HEK293T (cell line): ENCODE measurements at places on chromosomes 1 and 21.

- no peak for DNase-seq
Measured at GRCh38 chr1:43632135-43632670, 17.7 kb upstream of the KDM4A start.

- no peak for DNase-seq
Measured at GRCh38 chr1:216430744-216431143, 7.5 kb upstream of the USH2A start.

GRCh38 chr1:29055160-29055559 is 68.5 kb downstream of the TMEM200B start:
- no peak for DNase-seq

- no peak for DNase-seq
Measured at GRCh38 chr1:226711976-226712741, 26.9 kb downstream of the ITPKB start.

- DNase-seq = peak; percentile 22
Measured at GRCh38 chr1:107767156-107767582, 197.8 kb downstream of the VAV3 start.

DNA sequence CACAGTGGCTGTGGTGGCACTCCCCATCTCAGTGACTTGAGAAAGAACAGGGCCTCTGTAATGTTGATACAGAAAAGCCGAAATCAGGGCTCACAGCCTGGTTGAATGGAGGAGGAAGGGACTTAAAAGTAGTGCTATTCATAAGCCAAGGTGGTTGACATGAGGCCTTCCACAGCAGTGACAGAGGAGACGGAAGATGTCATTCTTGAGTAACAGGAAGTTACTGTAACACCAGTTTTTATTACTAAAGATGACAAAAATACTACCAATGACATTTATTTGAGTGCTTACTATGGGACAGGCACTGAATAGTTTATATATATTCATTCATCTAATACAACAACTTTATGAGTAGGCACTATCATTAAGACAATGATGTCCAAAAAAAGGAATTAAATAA is 52.8 kb upstream of the GNG12 start:
- DNase-seq = no peak

- no peak for DNase-seq
Measured at GRCh38 chr1:4699376-4700301, 45.2 kb downstream of the AJAP1 start.

DNA sequence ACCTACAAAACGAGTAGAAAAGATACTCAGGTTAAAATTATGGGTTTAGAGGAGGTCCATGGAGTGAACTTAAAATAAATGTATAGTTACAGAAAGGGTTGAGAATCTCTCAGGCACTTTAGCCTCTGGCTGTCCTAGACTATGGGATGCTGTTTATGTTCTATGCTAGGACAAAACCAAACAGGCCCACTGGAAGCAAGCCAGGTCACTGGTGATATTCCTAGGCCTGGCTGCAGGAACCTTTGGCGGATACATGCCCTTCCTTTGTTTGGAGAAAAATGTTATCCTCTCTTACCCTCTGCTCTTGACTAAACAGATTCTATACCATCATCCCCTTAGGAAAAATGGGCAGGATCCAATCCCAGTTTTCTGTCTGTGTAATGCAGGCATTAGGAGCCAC is 90.7 kb upstream of the DUSP10 start:
- no peak for DNase-seq

GRCh38 chr1:70486676-70487458 is 75.8 kb downstream of the CTH start:
- DNase-seq = no peak

GRCh38 chr1:27348861-27349783 is 7.3 kb downstream of the SYTL1 start:
- peak; percentile 77 for DNase-seq

- DNase-seq = peak; percentile 33
Measured at GRCh38 chr1:19439464-19440171, 45.7 kb downstream of the CAPZB start.

DNA sequence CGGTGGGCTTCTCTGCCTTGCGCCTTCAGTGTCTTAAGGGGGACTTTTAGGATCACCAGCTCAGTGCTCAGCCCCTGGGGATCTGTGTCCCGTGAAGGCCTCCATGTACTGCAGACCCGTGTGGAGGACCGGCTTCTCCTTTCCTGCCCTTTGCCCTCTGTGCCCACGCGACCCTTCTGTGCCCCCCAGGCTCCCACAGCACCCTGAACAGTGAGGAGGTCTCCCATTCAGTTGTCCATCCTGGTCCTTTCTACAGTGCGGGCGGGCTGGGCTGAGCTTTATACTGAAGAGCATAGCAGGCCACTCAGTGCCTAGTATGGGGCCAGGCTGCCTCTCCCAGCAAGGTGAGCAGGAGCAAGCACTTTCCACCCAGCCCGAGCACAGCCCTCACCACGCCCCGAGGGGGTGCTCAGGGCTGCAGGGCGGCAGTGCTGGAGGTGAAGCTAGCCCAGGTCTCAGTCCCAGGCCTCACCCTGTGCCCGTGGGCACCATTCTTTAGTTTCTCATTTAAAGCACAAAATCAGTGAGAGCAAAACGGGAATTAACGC is 7.6 kb upstream of the TFF1 start:
- no peak for DNase-seq

DNA sequence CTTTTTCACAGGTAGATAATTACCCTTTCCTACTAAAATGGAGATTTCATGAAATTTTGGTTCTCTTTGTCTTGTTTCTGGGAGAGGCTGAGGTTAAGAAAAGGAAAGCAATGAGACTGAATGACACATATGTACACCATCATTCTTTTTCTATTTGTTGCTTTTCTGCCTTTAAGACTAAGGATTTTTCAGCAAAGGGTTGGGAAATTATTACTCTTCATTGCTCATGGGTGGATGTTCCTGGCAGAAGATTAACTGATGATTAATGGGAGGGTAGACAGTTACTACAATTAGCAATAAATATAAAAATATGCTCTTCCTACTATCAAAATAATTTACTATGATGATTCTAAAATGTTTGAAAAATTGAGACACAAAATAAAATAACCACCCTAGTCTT is 316.5 kb upstream of the USP24 start:
- DNase-seq = no peak

GRCh38 chr1:32925403-32926162 is 24.4 kb upstream of the TMEM54 start:
- DNase-seq = no peak

DNA sequence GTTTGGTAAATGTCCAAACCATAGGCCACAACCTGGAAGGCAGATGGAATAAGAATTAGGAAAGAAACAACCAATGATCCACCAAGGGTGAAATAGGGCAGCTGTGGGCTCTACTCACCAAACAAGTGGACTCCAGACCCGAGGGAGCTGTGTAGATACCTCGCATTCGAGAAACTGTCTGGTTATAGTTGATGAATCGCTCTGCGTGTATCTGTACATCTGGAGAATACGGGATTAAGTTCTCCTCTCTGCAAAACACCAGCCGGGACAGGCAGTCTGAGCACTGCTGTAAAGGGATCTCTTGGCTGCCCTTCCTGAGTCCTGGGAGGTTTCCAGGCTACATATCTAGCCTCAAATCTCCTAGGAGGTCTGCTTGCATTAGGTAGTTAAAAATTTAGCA is 9.4 kb upstream of the UBR4 start:
- DNase-seq = no peak

DNA sequence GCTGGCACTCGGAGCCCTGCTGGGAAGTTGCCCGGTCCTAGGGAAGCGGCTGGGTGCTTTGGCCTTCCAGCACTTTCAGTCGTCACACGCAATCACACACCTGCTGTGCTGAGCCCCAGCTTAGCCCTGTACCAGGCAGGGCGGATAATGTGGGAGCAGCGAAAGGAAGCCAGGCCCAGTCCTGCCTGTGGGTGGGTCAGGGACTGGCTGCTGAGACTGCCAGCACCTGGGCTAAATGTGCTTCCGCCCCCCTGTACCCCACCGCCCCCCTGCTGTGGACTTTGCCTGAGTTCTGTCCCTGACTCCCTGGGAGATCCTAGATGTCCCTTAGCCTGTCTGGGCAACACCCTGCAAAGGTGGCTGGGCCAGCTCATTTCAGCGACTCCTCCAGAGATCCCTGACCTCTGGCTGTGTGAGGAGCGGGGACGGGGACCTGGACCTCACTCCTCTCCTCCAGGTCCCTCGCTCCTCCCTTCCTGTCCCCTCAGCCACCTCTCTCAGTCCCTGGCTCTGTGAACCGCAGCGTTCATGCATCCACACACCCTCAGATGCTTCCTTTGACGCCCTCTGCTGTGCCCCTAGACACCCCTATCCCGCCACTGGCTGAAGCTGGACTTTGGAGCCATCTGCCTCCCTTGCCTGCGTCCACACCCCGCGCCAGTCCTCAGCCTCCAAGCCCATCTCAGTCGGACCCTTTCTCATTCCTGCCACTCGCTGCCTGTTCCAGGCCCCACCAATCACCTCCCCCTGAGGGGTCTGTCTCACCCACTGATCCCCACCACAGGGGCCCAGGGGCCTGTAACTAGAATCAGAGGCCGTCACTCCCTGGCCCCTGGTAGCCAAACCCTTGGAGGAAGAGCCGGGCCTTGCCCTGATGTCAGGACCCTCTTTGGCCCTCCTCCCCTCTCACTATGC is 1.4 kb downstream of the MMEL1 start:
- no peak for DNase-seq

GRCh38 chr1:117001254-117001927 is at the start of gene CD101:
CD101 (plus strand) TSS chr1:117001760; CDS start chr1:117001818, 58 bp downstream.
- DNase-seq = no peak

DNA sequence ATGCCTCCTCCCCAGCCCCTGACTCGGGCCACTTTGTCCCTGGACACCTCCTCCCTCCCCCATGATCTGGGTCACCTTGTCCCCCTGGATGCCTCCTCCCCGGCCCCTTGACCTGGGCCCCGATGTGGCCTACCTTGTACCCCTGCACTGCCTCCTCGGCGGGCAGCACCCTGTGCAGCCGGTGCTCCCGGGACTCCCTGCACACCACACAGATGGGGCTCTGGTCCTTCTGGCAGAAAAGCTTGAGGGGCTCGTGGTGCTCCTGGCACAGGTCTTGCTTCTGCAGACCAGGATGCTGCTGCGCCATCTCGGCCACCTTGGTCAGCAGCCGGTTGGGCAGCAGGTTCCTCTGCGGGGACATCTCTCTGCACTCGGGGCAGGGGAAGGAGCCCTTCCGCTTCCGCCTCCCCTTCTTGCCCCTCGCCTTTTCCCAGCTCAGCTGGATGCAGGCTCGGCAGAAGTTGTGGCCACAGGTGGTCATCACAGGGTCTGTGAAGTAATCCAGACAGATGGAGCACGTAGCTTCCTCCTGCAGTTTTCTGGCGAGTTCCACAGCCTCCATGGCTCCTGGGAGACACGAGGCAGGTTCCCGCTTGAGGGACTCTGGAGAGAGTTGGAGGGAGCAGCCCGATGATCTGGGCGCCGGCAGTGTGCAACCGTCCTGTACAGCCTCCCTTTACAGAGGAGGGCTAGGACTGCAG is 2.0 kb downstream of the TRIM17 start:
- no peak for DNase-seq

DNA sequence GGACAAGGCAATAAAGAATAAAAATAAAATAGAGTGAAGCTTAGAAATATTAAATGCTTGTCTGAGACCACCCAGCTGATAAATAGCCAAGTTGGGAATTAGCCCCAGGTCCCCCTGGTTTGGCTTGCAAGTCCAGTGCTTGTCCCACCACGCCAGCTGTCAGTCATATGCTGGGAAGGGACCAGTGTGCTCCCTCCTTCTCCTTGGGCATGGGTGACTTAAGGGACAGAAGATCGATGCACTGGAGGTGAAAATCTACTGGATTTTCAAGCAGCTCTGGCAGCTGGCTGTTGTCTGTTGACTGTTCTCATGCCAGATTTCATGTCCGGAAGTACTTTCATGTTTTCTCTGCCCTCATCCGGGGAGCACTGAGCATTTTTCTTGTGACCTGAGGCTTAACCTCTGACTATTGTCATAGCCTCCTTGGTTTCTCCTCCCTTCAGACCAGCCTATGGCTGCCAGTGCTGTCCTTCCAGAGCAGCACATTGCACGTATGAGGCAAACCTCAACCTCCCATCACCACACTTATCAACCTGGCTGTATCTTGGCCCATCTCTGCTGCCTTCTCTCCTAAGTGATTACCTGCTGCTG is 12.4 kb downstream of the LMOD1 start:
- no peak for DNase-seq

- DNase-seq = no peak
Measured at GRCh38 chr1:98962156-98962555, 42.5 kb downstream of the PLPPR5 start.

DNA sequence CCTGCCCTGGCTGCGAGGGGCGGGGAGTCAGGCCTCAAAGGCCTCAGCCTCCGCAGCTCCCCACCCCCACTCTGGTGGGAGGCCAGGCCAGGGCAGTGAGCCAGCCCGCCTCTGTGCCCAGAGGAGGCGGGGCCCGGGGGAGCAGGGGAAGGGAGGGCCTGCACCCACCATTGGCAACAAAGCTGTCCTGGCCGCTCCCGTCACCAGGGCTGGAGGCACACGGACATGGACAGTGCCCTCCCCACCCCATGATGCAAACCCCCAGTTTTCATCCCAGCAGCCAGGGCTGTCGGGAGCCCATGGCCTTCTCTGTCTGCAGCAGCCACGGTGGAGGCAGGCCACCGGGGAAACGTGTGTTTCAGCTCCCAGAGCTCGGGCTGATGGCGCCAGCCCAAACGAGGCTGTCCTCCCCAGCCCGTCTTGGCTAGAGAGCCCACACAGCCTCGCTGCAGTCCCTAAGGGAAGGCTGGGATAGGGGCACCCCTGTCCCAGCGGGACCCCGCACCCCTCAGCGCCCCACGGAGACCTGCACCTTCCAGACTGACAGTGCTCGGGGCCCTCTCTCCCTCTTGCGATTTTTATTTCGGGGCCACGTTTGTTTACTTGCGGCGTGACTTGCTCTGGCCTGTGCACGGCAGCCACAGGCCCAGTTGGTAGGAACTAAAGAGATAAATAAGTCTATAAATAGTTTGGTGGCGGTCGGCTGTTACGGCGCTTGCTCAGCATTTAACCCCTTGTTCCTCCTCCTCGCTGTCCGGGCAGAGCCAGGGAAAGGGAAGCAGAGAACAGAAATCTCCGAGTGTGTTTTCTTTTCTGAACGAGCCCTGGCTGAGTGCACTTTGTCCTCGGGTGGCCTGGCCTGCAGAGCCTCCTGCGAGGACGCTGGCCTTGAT is 101.8 kb downstream of the PRDM16 start:
- DNase-seq = peak; percentile 43

- no peak for DNase-seq
Measured at GRCh38 chr21:17925899-17926298, 106.7 kb upstream of the C21orf91 start.

DNA sequence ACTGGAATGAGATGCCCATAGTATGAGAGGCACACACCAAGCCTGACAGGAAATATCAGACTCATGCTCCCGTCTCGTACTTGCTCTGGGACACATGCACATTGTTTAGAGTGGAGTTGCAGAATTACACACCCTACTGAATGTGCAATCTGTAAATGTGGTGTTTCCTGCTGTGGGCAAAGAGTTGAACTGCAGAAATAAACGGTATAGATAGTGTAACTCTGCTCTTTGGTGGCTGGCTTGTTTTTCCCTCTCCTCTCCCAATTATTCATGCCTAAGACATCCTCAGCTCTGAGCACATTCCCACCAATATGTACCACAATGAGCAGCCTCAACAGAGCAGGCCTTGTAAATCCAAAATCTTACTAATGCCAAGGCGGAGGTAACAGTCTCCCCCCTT is 90.1 kb upstream of the DIRAS3 start:
- no peak for DNase-seq

GRCh38 chr1:36464605-36465393 is 615 bp upstream of the MRPS15 start:
- peak; percentile 53 for DNase-seq

GRCh38 chr21:40819071-40819900 is 27.7 kb downstream of the DSCAM start:
- DNase-seq = no peak
